Activated T-helper 2 cell treated with anti-CD3 and anti-CD28 coated beads, Interferon-gamma antibody, Interleukin-2, Interleukin-4, amounts not matched to agents 10 μg/mL and 5 μg/mL and 100 μg/mL, durations not matched to agents 14 hours and 24 hours and 36 hours (primary cell): ENCODE measurements at places on chromosomes 7 and 10.

GRCh38 chr7:142943706-142944268 is 4.5 kb downstream of the LLCFC1 start:
- H3K4me1 ChIP-seq, result no peaks in the 10 kb centered on the region
- peaks cover 3% of the 10 kb centered on the region for H3K27me3 ChIP-seq
- H3K27ac ChIP-seq, result no peak overlapping the region
- no peak for DNase-seq

- no peak for DNase-seq
- no peak overlapping the region for H3K27ac ChIP-seq
- H3K4me1 ChIP-seq, result no peaks in the 10 kb centered on the region
- H3K27me3 ChIP-seq, result no peaks in the 10 kb centered on the region
- no peak overlapping the region for H3K4me3 ChIP-seq
These were observed 87.3 kb upstream of the FOXI2 start for GRCh38 chr10:127649642-127650041.

DNA sequence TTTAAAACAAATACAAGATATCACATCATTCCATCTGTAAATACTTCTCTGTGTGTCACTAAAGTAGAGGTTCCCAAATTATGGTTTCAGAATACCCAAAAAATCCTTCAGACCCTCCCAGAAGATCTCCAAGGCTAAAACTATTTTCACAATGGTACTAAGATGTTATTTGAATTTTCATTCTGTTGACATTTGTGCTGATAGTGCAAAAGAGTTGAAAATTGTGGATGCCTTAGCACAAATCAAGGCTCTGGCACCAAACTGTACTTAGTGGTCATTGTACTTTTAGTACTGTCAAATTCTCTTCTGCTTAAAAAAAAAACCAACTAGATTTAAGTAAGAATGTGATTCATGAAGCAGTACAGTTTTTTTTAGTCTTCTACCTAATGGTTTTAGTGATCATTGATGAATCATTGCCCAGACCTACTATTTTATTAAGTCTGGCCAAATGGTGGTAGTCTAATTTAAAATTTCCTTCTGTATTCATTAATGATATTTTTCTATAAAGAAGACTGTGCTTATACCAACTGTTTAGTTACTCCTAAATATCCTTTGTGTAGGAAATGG is 50.5 kb downstream of the TPST1 start:
- H3K4me1 ChIP-seq, result no peaks in the 10 kb centered on the region
- H3K36me3 ChIP-seq, result no peaks in the 10 kb centered on the region
- no peak overlapping the region for H3K27ac ChIP-seq
- no peak for DNase-seq
- no peaks in the 10 kb centered on the region for H3K27me3 ChIP-seq

DNA sequence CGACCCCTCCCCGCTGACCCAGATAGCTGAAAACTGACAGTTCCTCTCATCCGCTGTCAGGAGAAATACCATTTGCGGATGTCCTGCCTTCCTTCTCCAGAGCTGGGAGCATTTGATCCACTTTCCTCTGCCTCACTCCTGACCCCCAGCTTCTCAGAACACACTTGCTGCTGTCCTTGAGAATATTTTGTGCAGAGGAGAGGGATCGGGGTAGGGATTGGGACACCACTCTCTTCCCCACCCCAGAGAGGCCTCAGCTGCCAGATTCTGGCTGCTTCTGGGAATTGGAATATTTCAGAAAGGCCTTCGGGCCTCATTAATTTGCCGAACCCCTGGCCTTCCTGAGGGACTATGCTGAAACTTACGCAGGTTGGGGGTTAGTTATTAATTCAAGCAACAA is 97.0 kb downstream of the C10orf105 start:
- H3K27me3 ChIP-seq, result no peaks in the 10 kb centered on the region
- no peaks in the 10 kb centered on the region for H3K4me1 ChIP-seq
- H3K4me3 ChIP-seq, result no peak overlapping the region
- no peak for DNase-seq
- H3K36me3 ChIP-seq, result no peaks in the 10 kb centered on the region

DNA sequence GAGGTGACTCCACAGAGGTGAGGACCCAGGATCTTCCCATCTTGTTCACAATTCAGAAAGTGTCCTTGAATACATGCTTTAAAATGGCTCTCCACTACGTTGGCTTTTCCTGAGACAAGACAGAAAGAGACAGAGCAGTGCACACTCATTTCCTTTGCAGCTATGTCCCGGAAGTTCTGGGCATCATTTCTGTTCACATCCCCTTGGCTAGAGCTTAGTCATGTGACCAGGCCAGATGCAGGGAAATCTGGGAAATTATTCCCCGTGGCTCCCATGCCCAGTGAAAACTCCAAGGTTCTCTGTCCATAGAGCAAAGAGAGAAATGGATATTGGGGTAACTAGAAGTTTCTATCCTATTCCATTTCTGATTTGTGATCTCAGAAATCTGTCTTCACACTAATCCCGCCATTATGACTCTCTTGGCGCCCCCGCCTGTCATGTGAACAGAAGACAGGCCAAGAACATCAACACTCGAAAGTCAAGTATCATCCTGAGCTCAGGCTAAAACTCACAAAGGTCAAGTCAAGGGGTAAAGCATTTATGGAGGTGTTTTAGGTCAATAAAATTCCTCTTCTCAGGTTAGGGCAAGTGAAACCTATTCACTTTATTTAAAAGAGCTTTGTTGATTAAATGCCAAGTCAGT is 251.4 kb upstream of the HABP2 start:
- no peaks in the 10 kb centered on the region for H3K36me3 ChIP-seq
- H3K4me3 ChIP-seq, result no peak overlapping the region
- no peak for DNase-seq
- no peaks in the 10 kb centered on the region for H3K4me1 ChIP-seq

- H3K27ac ChIP-seq, result no peak overlapping the region
- H3K4me1 ChIP-seq, result no peaks in the 10 kb centered on the region
- no peak overlapping the region for H3K4me3 ChIP-seq
- DNase-seq, result no peak
- no peaks in the 10 kb centered on the region for H3K36me3 ChIP-seq
These were observed 248.6 kb upstream of the TCERG1L start for GRCh38 chr10:131560166-131560565.

DNA sequence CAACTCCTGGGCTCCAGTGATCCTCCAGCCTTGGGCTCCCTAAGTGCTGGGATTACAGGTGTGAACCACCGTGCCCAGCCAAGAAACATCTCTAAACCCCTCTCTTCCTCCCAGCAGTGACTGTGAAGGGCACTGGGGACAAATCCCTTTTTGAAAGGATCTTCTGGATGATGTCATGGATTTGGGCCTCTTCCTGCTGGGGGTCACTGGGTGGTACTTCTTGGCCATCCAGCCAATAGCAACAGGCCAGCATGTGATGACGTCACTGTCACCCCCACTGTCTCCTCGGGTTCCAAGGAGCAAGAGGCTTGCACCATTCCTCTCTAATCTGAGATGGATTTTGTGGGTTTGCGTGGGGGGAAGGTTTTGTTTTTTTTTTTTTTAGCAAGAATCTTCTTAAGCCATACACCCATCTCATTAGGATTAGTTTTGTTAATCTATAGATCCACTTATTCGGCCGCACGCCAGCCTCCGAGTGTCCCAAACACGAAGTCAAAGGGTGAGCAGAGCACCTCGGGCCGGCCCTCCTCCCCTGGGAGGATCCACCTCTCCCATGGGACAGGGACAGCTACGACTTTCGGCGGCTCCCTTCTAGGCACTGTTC is 29.4 kb upstream of the TNRC18 start:
- peaks cover 8% of the 10 kb centered on the region for H3K27me3 ChIP-seq
- DNase-seq, result no peak

DNA sequence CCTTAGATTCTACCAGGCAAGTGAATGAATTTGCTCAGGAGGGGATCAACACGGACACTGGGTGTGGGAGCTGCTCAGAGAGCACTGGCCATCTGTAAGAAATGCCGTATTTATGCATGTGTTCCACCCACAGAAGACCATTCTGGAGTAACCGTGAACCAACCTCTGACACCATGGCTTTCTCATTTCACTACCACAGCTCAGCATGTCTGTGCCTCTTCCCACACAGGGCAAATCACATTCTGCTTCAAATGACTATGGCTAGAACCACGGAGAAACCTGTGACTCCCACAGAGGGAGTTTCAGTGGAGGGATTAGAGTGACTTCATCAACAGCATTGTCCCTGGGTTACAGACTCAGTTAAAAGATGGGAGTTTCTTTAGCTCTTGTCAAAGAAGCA is 893.4 kb downstream of the XPNPEP1 start:
- H3K4me3 ChIP-seq, result no peak overlapping the region
- H3K27ac ChIP-seq, result no peak overlapping the region
- no peaks in the 10 kb centered on the region for H3K36me3 ChIP-seq
- DNase-seq, result no peak

- H3K36me3 ChIP-seq, result no peaks in the 10 kb centered on the region
- H3K4me3 ChIP-seq, result no peak overlapping the region
- no peaks in the 10 kb centered on the region for H3K27me3 ChIP-seq
- H3K4me1 ChIP-seq, result no peaks in the 10 kb centered on the region
- no peak overlapping the region for H3K27ac ChIP-seq
These were observed 216.9 kb downstream of the SORCS1 start for GRCh38 chr10:106947643-106948042.

DNA sequence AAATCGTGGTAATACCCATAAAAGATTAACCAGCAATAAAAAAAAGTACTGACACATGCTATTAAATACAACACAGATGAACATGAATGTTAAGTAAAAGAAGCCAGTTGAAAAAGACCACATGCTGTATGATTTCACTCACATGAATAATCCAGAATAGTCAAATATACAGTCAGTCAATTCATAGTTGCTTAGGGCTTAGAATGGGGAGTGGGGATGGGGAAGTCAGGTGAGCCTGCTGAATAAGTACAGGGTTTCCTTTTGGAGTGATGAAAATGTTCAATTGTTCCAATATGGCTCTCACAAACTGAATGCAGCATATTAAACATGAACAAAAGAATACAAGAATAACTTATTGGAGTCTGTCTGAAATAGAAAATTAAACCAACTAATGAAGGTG is 1.8 kb downstream of the COA1 start:
- H3K4me1 ChIP-seq, result peaks cover 27% of the 10 kb centered on the region
- H3K27ac ChIP-seq, result no peak overlapping the region
- no peaks in the 10 kb centered on the region for H3K27me3 ChIP-seq
- peak overlapping the region; percentile 57 for H3K4me3 ChIP-seq
- H3K36me3 ChIP-seq, result peaks cover 15% of the 10 kb centered on the region

- H3K4me1 ChIP-seq, result no peaks in the 10 kb centered on the region
- peaks cover 14% of the 10 kb centered on the region for H3K27me3 ChIP-seq
- no peak overlapping the region for H3K27ac ChIP-seq
- no peak for DNase-seq
These were observed 12.9 kb downstream of the ATP6V1F start for GRCh38 chr7:128875523-128875948.

DNA sequence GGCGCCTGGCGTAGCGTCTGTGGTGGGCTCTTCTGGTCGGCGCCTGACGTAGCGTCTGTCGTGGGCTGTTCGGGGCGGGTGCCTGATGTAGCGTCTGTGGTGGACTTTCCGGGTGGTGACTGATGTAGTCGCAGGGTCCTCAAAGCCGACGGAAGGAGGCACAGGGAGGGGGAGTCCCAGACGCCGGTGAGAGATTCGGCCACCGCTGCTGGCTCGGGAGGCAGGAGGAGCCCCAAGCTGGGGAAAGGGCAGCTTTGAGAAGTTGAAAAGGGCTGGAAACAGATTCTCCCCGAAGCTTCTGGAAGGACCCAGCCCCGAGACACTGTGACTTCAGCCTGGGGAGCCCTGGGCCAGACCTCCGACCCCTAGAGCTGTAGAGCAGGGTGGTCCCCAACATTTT is 105.7 kb downstream of the DNAJB6 start:
- DNase-seq, result no peak
- H3K36me3 ChIP-seq, result no peaks in the 10 kb centered on the region
- no peaks in the 10 kb centered on the region for H3K27me3 ChIP-seq
- H3K4me1 ChIP-seq, result no peaks in the 10 kb centered on the region

- H3K36me3 ChIP-seq, result no peaks in the 10 kb centered on the region
- H3K27ac ChIP-seq, result no peak overlapping the region
These were observed 14.1 kb upstream of the C10orf95 start for GRCh38 chr10:102465466-102465865.
